Amniotic epithelial cell (primary cell): ENCODE measurements at places on chromosomes 2 and 18.
A peak's percentile ranks its signal among the peaks of the same experiment; 100 is the strongest.

DNA sequence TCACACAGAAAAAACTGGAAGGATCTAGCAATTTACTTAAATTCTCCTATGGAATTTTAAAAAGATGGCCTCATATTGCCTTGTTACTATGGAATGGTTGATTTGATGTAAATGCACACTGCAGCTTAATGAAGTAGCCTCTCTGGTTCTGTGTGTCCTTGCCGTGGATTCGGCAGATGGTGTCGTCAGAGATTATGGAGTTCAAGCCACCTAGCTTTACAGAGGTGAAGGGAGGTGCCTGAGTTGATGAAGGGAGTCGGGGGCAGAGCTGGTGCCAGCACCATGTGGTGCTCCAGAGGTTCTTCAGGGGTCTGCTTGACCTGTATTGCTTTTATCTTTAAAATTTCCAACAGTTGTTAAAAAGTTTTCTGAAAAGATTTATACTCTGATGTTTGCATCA is 48.8 kb downstream of the ASAP2 start:
- DNase-seq = no peak

DNA sequence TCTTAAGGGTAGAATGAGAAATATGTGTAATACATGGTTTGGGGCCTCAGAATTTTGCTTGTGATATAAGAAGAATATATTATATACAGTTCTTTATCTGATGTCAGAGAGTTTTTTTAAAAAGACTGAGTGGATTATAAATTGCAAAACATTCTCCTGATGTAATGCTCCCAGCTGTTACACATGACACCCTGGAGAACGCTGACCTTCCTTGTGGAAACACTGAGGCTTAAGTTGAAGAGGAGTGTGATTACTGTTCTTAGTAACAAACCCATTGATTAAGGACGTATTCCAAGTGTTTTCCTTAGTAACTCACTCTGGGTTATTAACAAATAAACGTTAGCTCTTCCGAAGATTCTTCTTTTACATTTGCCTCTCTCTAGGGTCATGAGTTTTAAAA is 1069.3 kb upstream of the CNTNAP5 start:
- no peak for DNase-seq

GRCh38 chr2:238225911-238226697 is 13.7 kb downstream of the HES6 start:
- DNase-seq = peak; percentile 34

DNA sequence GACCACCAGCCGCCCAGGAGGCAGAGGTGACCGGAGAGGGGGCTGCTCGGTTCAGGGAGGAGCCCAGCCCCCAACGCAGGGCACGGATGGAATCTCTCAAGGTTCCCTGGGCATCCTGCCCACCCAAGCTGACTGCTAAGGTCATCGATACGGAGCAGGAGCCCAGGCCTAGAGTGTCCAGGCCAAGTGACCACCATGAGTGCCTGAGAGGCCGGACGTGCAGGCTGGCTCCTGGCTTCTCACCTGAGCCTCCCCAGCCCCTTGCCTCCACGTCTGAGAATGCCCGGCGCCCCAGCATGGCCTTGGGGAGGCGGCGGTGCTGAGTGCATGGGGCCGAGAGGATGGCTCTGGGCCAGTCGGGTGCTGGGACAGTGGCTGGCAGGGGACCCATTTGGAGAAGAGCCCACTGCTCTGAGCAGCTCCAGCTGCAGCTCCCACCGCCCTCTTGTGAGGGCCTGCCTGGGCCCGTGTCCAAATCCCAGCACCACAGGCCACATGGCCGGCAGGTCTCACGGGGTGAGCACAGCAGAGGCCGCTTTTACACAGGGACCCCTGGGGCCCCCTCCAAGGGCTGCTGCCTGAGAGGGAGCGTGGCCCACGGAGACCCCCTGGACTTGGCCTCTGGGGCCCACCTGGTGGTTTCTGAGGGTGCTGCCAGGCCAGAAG is 102.8 kb upstream of the CTDP1 start:
- no peak for DNase-seq
